ENCODE measurements at places on chromosomes 1 and 21.

GRCh38 chr1:236947794-236948193 is 56.4 kb downstream of the MT1HL1 start:
- no peak for DNase-seq

- DNase-seq: no peak
Observed at GRCh38 chr1:45796946-45797345, 6.5 kb upstream of the MAST2 start.

DNA sequence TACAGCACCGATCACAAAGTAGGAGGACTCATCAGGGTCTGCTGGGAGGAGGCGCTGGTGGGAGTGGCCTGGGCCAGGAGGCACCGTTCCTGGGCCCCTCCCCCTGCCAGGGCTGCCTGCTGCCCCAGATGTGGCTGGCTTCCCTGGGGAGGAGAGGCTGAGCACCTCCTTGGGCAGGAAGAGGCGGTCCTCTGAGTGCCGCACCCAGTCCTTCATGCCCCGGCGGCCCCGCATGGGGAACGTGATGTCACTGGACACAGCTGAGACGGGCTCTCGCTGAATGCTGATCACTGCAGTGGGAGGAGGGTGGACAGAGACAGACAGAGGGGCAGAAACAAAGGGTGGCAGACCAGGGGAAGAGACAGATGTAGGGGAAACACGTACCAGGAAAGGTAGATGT is 24.8 kb downstream of the ADGRB2 start:
- no peak for DNase-seq

DNA sequence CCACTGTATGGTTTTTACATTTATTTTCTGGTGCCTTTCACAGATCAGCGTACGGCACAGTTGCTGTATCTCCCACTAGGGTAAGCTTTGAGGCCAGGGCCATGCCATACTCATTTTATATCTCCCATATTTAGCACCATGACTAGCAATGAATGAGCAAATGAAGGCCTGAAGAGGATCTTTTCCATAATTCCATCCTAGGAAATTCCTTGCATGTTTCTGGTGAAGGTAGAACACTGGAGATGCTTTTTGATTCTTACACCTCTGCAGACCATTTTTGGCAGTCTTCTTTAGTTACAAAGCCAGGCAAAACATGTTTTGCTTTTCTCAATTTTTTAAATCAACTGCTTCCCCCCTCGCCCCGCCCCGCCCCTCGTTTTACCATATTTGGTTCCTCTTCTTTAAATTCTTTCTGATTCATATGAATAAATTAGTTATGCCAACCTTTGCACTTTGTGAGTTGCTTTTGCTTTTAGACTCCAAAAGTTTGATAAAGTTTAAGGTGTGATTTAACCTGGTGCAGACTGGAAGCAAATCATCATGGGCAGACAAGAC is 78.9 kb upstream of the AK4 start:
- DNase-seq: no peak

DNA sequence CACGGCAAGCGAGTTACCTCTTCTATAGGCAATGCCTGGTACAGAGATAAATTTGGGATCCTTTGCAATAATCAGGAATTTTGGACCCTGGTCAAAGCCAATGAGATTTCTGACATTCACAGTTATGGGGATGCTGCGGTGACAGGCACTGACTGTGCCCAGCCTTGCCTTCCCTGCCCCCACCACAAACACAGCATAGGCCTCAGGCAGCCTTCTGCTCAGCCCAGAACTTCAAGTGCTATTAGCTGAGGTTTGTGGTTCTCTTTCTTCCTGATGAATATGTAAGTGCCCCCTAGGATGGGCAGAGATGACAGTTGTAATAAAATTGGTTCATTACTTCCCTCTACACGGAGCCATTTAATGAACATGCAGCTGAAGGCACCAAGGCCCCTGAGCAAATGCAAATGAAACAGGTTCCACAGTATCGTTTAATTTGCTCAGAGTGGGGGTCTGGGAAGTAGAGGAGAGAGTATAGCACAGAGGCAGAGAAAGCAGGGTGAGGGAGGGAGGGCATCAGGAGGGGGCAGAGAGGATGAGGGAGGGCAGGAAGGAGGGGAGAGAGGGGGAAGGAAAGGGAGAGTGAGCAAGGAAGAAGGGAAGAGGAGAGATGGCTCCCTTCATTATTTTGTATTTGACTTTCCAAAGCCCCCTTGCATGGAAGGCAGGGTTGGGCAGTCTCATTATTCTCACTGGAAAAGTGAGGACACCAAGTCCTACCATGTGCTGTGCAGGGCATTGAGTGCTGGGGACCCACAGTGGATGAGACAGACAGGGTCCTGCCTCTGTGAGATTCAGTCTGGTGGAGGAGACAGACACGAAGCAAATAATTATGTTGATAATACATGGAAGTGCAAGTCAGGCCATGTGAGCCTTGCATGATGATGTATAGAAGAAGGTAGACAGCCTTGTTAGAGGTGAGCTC is 513.0 kb downstream of the PTPRU start:
- no peak for DNase-seq

DNA sequence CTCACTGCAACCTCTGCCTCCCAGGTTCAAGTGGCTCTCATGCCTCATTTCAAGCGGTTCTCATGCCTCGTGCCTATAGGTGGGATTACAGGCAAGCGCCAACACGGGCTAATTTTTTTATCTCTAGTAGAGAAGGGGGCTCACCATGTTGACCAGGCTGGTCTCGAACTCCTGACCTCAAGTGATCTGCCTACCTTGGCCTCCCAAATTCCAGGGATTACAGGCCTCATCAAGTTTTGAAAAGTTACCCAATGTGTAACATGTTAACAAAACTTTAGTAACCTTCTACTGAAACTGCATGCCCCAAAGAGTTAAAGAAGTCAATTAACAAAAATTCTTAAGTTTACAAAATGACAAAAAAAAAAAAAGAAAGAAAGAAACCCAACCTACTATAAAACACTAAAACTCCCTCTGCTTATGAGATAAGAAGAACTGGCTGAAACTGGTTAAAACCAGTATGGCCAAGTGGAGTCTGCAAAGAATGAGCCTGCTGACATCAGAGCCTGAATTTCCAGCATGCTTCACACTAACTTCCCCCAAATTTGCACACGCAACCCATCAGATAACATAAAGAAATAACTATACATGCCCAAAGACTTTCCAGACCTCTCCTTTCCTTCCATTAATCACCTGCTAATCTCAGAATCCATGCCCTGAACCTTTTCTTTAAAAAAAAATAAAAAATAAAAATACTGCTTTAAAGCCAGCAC is 25.5 kb upstream of the PSMG1 start:
- no peak for DNase-seq

DNA sequence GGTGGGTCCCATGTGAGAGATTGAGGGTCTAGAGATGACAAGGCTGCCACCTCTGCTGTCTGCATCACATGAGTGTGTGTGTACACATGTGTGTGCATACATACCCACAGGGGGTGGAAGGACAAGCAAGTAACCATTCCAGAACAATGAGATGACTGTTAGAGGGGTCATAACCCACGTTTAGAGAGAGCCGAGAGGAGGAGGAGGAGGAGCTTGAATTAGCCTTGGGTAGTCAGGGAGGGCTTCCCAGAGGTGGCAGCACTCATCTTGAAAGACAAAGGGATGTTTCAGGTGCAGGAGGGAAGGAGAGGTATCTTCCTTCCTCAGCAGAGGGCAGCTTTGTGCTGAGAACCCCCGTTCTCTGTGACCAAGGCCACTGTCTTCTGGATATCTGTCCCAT is 21.3 kb downstream of the TNFRSF1B start:
- no peak for DNase-seq

GRCh38 chr21:42988236-42988965 is 14.0 kb downstream of the PKNOX1 start:
- DNase-seq: no peak

DNA sequence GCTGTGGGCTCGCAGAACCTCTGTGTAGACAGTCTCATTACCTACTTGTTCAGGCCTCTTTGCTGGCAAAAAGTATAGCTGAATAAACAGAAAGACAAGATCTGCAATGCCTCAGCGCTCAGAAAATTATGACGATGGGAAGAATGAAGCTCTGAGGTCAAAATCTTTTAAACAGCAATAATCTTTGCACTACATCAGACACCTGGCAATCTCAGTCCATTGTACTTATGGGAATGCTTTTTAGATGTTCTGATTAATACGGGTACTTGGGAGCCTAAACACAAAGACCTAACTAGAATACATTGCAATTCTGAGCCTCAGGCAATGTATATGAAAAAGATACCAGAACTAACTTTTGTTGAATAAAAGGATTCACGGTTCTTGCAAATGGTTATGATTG is 410.7 kb downstream of the SMYD3 start:
- no peak for DNase-seq

DNA sequence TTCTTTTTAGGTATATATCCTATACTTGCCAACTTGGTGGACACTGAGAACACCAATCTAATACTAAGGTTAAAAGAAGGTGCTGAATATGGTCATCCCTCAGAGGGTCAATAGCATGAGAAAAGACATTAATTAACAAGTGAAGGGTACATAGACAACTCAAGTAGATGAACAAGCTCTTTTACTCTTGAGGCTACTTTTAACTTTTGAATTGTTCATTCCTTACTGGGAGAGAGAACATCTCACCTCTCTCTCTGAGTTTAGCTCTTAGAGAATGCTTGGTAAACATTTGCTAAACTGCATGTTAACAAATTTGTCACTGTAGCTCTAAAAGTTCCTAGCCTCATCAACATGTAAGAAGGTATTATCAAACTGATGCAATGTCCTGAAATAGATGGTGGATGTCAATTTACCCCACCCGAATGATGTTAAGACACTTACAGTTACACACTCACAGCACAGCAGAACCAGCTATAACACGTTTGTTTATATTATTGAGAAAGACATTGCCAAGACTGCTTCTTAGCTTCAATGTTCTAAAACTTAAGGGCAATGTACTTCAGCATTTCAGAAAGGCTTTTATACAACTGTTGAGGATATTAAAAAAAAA is 35.9 kb downstream of the HEATR1 start:
- DNase-seq: no peak

DNA sequence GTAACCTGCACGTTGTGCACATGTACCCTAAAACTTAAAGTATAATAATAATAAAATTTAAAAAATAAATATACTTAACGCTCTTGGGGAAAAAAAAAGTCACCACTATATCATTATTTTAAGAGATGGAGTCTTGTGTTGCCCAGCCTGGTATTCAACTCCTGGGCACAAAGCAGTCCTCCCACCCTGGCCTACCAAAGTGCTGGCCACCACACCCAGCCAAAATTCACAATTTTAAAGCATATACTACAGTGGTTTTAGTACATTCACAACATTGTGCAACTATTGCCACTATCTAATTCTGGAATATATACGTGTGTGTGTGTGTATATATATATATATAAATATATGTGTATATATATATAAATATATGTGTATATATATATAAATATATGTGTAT is 5.9 kb downstream of the HMGN2 start:
- DNase-seq: no peak

DNA sequence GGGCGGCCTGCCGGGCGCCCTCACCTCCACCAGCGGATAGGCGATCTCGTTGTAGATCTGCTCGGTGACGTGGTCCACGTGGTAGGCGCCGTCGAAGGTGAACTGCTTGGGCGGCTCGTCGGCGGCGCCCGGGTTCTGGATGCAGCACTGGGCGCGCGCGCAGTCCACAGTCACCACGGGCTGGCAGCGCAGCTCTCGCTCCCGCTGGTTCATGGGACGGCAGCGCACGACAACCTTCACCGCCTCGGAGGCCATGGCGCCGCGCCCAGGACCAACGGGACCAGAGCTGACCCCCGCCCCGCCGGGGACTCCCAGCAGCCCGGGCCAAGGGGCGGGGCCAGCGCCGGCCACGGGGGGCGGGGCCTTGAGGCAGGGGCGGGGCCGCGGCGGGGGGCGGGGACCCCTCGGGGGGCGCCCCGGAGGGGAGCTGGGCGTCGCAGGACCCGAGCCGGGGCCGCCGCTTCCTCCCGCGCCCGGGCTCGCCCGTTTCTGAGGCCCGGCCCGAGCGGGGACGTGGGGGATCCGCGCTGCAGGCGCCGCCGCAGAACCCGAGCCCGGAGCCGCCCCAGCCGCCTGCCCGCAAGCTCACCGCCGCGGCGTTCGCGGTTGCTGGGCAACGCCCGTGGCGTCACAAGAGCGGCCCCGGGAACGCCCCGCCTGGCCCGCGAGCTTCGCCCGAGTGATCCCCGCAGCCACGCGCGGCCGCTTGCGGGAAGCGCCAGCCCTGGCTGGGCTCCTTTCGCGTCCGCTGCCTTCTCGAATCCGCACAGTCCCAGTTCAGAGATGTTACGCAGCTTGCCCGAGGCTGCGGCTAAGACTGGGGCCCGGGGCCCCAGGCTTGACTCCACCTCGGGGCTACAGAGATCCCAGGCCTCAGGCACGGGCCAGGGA is at the start of gene KIF17:
TSS of gene KIF17 (minus strand) at position 556 of the 891 bp plus-strand sequence. CDS start at position 255, 301 bp downstream.
- peak; percentile 75 for DNase-seq

DNA sequence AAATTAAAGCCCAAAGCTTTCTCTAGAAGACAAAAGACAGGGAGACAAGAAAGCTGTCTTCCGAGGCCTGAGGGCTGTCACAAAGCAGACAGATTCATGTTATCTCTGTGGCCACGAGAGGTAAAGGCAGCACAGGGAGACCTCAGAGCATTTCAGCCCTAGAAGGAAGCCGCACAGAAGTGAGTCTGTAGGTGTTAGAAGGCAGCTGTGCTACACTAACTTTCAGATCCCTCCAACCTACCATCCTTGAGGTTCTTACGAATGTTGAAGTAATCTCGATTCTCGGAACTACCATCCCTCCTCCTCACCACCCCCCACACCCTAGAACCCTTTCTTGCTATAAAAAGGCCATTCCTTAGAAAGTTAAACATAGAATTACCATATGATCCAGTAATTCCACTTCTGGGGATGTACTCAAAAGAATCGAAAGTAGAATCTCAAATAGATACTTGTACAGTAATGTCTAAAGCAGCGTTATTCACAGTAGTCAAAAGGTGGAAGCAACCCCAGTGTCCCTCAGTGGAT is 21.5 kb upstream of the LYST start:
- DNase-seq: no peak

DNA sequence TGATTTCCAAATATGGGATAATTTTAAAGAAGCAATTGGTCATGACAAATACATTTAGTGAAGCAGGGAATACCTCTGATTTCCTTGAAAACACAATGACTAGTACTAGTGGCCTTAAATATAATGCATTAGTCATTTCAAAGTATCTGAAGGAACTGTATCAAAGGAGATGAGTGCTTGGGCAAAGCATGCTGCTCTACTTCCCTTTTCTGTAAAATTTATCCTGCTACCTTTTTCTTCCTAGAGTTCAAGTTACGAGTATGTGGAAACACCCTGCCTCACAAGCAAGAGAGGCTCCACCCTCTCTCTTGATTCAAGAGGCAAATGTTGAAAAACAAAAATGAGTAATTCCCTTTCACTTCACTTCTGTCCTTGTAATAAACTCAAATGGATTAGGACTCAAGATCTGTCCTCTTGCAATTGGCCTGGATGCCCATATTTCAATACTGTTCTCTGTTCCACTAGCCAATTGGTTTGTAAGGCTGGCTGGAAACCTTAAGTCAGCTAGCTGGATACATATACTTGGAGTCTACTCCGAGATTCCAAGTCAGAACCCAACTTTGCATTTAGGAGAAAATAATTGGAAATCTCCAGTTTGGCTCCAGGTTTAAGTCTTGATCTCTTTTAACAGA is 92.5 kb downstream of the CDC42BPA start:
- DNase-seq: no peak

DNA sequence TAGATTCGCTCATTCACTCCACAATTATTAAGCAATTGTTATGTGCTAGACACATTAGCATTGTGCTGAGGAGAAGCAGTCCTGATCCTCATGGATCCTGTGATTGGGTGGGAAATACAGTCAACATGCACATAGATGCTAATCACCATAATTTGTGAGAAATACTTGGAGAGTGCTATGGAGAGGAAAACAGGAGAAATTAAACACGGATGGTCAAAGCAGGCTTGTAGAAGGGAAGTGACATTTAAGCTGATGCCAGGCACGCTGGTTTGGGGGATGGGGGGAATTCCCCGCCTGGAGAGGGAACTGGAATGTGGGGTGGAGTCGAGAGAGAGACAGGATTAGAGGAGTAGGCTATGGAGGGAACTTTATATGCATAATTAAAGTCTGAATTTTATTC is 52.2 kb upstream of the L1TD1 start:
- DNase-seq: no peak
